Stimulated activated CD4-positive, alpha-beta T cell treated with anti-CD3 and anti-CD28 coated beads, Interleukin-12 subunit alpha, Interleukin-12 subunit beta, amount 100 ng/mL, for 24 hours (primary cell): ENCODE measurements at places on chromosomes 11 and 22.

DNA sequence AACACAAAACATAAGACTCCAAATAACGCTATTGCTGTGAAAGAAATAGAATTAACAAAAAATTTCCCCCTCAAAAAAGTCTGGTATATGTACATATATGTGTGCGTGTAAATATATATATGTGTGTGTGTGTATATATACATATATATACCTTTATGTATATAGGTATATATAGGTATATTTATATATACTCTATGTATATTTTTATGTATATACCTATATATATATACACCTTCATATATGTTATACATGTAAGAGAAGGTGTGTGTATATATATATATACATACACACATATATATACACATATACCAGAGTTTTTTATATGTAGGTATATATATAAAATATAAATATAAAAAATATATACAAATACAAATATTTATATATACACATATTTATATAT is 199.2 kb downstream of the RAB38 start:
- no peak for DNase-seq

- no peak for DNase-seq
These were observed 77.1 kb downstream of the LINC01488 start for GRCh38 chr11:69558519-69558941.

DNA sequence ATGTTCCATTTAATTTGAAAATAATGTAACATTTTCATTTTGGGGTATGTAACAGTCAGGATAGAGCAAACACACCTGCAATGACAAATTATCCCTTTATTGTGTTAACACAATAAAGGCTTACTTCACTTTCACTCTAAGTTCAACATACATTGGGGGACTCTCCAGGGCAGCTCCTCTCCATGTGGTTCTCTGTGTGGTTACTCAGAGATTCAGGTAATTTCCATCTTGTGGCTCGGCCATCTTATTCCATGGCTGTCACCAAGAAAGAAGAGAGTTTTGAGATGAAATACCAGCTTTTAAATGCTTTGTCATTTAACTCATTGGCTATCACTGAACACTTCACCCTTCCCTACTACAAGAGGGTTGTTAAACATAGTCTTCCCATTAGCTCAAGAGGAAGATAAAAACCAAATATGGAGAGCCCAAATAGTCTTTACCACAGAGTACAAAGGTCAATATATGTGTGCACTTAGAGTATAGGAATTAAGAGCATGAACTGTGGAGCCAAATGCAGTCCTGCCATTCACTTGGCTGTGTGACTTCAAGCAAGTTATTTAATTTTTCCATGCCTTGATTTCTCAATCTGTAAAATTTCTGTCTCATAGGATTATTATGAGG is 10.6 kb upstream of the TPH1 start:
- DNase-seq, result no peak

DNA sequence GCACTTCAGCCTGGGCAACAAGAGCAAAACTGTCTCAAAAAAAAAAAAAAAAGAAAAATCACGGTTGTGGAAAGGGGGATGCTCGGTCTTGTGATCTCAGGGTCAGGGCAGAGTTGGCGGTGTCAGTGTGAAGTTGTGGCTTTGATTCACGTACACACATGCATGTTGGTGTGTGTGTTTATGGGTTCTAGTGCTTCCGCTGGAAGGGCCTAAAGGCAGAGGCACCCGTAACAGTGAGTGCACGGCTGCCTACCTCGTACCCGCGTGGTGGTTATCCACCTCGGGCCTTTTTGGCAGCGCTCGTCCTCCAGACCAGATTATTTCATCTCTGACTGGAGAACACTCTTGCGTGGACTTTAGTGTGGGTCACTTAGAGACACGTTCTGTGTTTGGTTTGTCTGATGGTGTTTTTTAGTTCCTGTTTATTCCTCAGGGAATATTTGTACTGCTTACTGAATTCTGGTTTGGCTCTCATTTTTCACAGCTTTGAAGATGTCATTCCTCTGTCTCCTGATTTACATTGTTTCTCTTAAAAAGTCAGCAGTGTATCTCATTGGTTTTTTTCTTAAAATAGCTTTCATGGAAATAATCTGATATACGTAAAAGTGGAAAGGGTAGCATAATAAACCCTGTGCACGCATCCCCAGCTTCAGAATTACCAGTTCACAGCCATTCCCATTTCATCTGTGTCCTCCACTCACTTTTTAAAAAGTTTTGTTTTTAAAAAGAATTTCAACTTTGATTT is 15.6 kb downstream of the ZBED4 start:
- DNase-seq, result no peak

GRCh38 chr11:14500181-14500651 is 605 bp upstream of the COPB1 start:
- DNase-seq, result no peak

GRCh38 chr11:69919659-69920344 is 100.6 kb upstream of the FGF3 start:
- DNase-seq, result no peak

DNA sequence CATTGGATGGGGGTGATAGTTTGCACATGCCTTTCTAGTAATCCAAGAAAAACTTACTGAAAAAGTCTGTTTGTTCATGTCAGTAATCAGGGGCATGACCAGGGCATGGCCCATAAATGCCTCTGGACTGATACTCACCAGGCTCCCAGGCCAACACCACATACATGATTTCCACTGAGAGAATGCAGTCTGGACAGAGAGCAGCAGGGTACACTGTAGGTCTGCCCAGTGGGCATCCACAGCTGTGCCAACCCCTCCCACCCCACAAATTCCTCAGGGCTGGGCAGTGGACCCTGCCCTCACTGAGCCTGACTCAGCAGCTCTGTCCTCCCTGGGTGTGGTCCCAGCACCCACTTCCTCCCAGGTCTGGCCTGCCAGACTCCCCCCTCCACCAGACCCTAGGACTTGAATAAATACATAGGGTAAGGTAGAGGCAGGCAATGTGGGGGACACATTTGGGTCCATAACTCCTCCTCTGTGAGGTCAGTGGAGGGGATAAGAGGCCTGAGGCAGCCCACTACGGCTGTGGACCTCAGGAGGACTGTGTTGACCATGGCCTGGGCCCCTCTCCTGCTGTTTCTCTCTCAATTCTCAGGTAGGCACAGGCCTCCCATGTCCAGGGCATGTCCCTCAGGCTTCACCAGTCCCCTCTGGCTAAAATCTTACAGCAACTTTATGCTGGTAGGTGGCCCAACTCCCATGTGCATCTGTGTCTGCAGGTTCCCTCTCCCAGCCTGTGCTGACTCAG is 92.2 kb upstream of the TOP3B start:
- no peak for DNase-seq

GRCh38 chr22:30186510-30186909 is 60.0 kb downstream of the LIF start:
- DNase-seq, result no peak

- DNase-seq, result no peak
These were observed 8.6 kb downstream of the CCDC34 start for GRCh38 chr11:27354359-27354965.

DNA sequence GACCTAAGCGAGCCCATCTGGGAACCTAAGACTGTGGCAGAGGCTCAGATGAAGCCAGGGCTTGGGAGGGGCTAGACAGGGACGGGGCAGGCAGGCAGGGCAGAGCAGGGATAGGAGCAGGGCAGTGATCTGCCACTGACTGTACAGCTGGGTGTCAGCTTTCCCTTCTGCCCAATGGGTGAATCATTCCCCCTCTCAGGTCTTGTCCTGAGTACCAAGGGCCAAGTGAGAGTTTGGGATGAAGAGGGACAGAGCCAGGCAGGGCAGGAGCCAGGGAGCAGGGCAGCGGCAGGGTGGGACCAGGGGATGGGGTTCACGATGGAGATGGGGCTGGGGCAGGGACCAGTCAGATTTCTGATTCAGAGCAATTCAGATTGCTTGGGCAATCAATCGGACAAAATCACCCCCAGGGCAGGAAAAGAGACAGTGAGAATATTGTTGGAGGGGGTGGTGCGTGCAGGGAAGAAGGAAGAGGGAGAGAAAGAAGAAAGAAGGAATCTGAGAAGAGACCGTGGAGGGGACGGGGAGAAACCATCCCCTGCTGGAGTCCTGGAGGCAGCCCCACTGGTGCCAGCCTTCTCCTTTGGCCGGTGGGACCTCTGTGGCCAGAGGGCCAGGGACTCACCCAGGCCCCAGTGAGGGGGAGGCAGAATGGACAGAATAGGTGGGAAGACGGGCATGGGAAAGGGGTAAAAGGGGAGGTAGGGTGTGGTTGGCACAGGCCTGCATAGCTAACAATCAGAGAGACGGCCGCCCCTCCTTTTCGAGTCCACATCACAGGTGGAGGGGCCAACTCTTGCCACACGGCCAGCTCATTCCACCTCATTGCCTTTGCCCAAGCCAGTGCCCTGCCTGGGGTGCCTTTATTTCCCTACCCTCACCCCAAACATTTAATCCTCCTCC is 47.2 kb downstream of the CYTH4 start:
- DNase-seq, result no peak

GRCh38 chr11:117818041-117818873 is 6.3 kb downstream of the FXYD2 start:
- DNase-seq, result no peak

GRCh38 chr22:48138427-48138826 is 1376.0 kb downstream of the TBC1D22A start:
- DNase-seq, result no peak

DNA sequence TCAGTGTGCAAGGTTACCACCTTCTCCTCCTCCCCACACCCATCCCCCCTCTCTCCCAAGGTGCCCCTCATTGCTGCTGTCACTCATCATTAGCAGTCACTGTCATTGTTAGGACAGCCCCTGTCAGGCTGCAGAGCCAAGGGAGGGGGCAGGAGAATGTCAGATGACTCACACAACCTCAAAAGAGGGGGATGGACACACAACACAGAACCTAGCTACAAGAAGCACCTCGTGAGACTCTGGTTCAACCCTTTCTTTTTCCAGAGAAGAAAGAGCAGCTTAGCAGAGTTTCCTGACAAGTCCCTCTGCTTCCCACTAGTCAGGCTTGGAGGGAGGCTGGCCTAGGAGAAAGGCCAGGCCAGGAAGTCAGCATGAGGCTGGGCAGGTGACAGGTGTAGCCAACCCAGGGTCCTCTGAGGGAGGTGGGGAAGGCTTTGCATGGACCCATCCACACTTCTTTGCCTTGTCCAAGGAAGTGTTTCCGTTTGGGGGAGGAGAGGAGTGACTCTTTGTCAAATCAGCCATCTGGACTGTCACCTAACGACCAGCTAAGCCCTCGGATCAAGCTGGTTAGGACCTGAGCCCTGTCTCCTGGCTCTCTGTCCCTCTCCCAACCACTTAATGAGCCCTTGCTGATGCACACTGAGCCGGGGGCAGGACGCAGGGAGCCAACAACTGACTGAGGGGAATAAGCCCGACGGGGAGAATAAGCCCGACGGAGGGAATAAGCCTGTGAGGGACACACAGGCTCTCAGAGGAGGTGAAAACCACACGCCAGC is 18.3 kb downstream of the ADORA2A start:
- DNase-seq, result no peak
